ENCODE measurements at places on chromosomes 12 and 14.

DNA sequence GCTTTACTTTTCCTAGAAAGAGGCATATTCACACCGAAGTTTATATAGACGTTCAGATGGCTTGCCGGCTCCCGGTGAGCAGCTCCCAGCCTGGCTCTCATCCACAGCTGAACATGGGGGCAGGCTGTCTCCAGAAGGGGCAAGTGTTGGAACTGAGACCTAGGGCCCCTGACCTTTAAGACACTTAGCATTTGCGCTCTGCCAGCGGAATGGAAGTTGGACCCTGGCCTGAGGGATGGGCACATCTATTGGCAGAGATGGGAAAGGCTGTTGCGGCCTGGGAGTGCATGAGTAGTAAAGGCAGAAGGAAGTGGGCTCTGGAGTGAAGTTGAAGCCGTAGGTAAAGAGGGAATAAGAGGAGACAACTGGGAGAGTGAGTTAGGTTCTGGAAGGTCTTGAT is 54.2 kb upstream of the TSPAN9 start:
- no peak for DNase-seq

GRCh38 chr12:57772429-57773322 is at the start of gene EEF1AKMT3:
Gene EEF1AKMT3, plus strand, starts transcription at chr12:57772614. Its CDS starts 111 bp downstream, at chr12:57772725.
- no peak for DNase-seq

DNA sequence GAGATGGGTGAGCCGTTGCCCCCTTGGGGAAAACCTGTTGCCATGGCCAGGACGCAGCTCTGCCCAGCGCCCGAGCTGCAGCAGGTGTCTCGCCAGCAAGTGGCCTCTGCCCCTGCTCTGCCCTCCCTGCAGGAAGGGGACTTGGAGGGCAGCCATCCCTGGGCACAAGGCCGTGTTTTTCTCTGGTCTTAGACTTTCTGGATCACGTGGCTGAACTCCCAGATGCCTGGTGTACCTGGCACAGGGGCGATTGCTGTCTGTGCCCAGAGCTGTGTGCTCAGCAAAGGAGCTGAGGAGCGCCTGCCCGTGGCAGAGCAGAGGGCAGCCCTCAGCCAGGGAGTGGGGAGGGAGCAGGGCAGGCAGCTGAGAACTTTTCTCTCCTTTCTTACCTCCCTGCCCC is 38.0 kb downstream of the TMEM63C start:
- DNase-seq, result no peak

- DNase-seq, result peak; percentile 89
Measured at GRCh38 chr14:55699131-55700057, 119.4 kb downstream of the KTN1 start.

GRCh38 chr12:124227951-124228711 is 66.8 kb upstream of the RFLNA start:
- no peak for DNase-seq

DNA sequence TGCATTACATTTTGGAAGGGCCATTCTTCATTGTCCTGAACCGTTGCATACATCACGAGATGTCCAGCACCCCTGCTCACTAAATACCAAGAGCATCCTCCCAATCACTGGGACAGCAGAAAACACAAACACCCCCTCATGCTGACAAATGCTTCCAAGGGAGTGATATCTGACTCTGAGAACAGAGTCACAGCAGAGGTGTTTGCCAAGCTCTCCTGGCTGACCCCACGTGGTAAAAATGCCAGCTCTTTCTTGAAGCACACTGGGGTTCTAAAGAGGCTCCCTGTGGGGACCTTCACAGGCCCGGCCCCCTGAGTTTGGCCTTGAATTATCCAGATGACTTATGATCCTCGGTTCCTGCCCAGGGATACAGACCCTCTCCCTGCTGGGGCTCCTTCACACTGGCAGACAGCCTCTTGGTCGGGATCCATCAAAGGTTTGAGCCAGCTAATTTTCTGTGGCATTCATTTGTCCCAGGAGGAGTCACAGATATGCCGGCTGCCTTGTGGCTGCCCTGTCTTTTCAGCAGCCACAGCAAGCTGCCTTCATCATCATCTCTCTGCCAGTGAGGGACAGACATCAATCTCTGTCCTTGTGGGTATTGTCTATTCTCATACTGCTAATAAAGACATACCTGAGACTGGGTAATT is 43.1 kb upstream of the PSMC1 start:
- no peak for DNase-seq

GRCh38 chr14:83856334-83856733 is 1673.6 kb upstream of the FLRT2 start:
- no peak for DNase-seq

GRCh38 chr12:76178452-76178851 is 94.0 kb upstream of the NAP1L1 start:
- no peak for DNase-seq

- no peak for DNase-seq
Measured at GRCh38 chr14:24846261-24846660, 203.7 kb downstream of the STXBP6 start.

DNA sequence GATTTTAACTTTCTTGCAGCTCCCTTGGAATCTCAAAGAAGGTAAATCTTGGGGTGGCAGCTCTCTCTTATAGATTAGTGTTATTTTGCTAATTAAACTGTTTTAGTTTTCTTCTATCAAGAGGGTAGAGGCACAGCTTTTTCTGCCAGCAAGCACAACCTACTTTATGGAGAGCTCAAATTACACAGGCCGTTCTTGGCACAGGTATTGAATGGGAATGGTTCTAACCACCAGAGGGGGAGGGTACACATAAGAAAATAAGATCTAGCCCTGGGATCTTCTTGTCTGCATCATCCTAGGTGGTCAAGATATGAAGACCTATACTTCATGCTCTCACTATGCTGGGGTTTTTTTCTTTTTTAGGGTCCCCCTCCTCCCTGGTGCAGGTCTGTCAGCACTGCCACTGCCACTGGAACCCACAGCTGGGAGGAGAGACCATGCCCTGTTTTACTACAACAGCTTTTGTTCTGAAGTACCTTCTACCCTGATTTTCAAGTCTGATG is 48.6 kb upstream of the STAC3 start:
- no peak for DNase-seq

GRCh38 chr12:76860256-76860655 is 18.6 kb downstream of the CSRP2 start:
- DNase-seq, result no peak

DNA sequence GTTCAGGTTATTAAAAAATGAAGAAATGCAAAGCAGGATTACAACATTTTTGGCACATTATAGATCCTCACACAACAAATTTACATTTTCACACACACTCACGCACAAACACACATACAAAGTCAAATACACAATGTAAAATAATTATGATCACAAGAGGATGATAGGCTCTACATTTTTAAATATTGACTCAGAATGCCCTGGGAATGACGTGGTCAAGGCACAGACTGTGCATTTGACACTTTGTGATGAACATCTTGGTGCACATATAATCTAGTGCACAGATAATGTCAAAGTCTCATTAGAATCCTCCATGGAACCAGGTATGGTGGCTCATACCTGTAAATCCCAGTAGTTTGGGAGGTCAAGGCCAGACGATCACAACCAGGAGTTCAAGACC is 49.4 kb downstream of the DPF3 start:
- DNase-seq, result no peak

DNA sequence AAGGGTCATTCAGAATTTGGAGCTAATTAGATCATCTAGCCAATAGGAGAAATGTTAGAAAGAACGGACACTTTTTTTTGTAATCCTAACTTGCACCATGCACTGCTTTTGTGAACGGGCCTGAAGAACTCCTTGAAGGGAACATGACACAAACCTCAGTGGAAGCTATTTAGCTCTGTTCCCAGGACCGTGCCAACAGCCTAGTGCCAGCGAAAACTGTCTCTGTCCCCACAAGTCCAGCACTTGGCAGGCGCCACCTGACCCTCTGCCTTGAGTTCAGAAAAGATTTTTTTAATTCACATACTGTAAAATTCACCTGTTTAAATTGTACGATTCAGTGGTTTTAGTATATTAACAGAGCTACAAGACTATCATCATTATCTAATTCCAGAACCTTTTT is 31.3 kb upstream of the KCNA5 start:
- DNase-seq, result no peak

- no peak for DNase-seq
Measured at GRCh38 chr12:120760349-120761254, 35.0 kb downstream of the ACADS start.

DNA sequence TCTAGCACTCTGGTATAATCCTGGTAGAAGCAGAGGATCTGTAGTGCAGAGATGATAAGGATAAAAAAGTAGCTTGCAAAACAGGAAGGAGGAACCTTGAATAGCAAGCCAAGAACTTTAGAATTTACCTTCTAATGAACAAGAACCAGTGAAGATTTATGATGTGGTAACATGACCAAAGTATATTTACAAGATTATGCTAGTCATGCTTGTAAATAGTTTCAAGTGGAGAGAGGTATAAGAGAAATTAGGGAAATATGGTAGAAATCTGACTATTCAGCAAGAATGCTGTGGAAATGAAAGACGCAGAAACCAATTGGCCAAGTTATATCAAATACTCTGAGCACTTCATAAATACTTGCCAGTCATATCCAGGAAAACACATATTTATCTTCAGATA is 47.8 kb downstream of the ERGIC2 start:
- no peak for DNase-seq

DNA sequence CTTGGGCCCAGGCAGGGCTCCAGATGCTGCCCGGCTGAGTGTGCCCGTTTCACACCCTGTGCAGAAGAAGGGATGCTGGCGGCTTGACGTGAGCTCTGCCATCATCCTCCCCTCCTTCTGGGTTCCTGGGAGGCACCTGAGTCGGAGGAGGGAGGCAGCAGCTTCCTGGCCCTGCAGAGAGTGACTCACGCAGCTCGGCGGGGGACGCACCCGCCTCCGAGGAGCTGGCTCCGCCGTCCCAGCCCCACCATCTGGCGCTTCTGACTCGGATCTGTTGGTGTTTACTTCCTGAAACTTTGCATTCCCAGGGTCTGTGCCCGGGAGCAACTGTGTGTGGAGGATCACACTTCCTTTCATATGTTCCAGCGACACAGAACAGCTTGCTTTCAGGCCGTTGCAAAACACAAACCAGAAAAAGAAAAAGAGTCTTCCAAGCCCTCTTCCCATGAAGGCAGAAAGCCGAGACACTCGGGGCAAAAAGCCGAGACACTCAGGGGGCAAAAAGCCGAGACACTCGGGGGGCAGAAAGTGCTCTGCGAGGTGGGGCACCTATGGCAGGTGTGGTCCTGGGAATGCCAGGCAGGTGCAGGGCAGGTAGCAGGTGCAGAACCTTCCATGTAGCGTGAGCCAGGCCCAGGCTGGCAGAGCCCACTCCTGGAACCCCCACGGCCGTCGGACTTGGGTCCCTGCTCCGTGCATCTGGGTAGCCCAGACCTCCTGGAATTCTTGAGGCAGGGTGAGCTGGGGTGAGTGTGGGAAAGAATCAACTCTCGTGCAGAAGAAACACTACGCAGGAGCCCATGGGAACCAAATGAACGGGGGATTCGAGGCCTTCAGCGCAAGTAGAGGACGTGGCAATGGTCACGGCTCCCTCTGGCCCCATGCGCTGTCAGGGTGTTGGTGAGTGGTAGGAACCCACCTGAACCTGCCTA is 27.6 kb upstream of the GALNT9 start:
- peak; percentile 48 for DNase-seq

DNA sequence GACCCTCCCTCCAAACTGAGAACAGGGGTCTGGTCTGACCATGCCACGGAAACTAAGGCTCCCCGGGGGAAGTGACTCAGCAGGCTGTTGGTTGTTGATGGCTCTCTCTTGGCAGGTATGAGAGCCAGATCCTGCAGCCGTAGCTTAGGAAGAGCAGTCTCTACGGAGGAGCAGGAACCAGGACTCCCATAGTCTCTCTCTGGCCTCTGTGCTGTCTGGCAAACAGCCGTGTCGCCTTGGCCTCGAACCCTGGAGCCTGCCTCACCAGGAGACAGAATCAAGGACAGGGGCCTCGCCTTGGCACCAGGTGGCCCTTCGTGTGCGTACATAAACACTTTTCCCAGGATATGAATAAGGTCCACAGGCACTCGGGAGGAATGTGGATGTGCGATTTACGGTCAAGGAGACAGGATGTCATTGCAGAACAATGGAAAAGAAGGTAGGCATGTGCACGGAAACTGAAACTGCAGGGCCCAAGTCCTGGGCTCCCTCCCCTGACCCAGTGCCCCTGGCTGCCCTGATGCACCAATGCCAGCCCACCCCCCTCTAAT is 7.9 kb downstream of the VWF start:
- peak; percentile 33 for DNase-seq
